ENCODE measurements at places on chromosomes 3 and 15.

DNA sequence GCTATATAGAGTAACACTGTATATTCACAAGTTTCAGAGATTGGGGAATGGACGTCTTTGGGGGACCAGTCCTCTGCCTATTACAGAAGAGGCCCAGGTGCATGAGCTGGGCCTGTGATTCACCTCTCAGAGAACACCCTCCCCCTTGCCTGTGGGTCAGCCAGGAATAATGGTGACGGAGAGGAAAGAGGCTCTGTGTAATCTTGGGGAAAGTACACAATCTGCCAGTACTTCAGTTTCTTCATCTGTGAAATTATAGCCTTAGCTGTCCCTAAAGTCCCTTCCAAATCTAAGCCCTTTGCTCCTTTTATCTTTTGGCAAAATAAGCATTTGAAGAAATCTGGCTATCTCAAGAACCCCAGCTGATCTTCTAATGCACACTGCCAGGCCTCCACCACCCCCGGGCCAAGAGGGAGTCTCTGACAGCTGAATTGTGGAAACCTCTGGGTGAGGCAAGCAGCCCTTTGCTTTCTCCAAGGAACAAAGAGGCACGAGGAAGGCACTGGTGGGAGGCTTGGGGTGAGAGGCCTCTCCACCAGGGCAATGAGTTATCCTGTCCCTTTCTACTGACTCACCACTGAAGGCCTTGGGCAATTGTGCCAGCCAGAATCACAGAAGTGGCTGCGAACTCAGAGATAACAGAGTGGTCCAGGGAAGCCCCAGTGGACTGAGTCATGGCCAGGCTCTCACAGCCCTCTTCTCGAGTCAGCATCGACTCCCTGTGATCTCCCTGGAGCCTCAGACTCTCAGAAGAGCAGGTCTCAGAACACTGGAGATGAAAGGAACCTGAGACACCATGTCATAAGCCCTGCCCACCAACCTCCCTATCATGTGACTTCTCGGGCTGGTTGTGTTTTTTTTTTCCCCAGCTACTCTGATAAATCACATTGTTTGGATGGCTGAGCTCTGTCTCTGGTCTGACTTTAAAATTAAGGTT, 31.8 kb downstream of the CCNL1 start:
- DNase-seq, result peak; percentile 65

DNA sequence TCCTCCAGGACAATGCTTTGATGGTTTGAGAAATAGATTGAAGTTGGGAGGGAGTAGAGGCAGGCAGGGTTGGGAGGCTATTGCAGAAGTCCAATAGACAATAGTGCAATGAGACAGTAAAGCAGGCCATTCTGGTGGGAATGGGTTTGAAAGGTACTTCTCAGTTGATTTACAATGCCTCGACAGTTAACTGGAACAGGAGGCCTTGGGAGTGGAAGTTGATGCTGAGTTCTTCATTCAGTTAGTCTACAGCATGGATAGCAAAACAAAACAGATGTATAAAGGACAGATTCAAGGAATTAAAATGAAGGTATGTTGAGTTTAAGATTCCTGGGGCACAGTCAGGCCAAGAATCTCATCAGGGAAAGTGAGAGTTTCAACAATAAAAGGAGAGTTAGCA, 6.8 kb upstream of the PLCL2 start:
- DNase-seq, result no peak

- no peak for DNase-seq
Measured at GRCh38 chr3:8352475-8352874, 149.1 kb upstream of the LMCD1 start.

DNA sequence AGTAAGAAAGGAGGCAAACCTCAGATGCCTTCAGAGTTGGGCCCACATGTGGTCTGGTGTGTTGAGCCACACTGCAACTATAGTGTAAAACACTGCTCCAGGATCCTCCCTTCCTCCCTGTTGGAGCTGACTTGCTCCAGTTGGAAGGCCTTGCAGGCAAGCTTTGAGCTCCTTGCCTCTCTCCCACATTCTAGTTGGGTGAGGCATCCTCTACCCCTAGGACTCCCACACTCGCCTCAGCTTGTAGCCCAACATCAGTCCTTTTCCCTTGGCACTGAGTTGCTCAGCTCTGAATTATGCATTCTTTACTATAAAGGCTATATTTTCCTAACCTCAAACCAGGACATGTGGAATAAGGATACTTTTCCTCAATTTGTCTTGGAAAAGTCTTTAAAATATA, 143.9 kb downstream of the NECTIN3 start:
- DNase-seq, result no peak

GRCh38 chr15:40582726-40583246, 11.3 kb upstream of the KNL1 start:
- no peak for DNase-seq

All from stimulated activated CD4-positive, alpha-beta T cell treated with anti-CD3 and anti-CD28 coated beads, Interleukin-4, amount 100 ng/mL, for 1 hour (primary cell).